ENCODE measurements at places on chromosomes 2 and 18.

DNA sequence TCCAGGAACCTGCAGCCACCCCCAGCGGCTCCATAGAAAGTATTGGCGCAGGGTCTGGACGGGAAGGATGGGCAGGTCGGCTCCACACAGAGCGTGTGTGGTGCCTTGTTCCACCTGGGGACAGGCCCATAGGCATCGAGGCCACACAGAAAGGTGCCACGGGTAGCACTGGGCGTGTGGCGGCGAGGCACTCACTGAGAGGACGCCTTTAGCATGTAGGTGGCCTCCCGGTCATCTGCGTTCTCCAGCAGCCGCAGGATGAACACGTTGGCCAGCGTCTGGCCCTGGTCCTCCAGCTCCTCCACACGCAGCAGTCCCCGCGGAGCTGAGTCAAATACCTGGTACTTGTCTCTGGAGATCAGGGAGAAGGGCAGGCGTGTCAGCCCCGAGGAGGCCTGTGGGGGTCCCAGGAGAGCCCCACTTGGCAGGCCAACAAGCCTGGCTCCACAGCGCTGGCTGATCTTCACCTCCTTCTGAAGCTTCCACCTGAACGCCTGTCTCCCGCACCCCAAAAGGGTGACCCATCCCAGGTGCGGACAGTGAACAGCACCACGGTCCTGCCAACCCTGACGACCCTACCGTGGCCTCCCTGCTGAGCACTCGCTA, 13.2 kb downstream of the SNORC start:
- no peak for DNase-seq

DNA sequence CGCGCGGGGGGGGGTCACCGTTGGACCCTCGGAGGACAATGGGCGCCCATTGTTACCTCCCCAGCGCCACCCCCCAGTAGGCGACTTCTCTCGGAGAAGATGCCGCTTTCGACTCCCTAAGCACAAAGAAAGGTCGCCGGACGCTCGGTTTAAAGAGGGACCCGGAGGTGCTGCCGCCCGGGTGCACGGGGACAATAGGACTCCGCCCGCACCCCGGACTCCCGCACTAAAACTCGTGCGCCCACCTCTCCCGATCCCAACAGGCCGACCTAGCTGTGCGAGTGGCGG, 318 bp upstream of the CDC42EP3 start:
- DNase-seq: peak; percentile 79

GRCh38 chr2:236823963-236824362, 254.3 kb downstream of the ACKR3 start:
- peak; percentile 60 for DNase-seq

DNA sequence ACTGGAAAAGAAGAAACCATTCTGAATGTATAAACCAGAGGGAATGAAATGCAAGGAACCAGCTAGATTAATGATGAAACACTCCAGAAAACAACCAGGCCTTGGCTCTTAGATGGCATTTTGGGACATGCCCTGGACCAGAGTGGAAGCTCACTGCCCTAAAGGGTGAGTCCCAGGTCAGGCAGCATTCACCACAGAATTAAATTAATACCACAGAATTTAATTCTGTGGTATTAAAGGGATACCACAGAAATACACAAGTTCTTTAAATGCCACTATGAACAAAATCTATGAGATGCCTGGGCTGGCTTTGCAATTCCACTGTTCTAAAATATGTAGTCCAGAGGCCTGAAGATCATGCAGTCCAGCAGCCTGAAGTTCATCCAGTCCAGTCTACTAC, 122.3 kb upstream of the KYNU start:
- no peak for DNase-seq

- DNase-seq: no peak
Measured at GRCh38 chr2:148794558-148794957, 80.5 kb upstream of the KIF5C start.

- no peak for DNase-seq
Measured at GRCh38 chr2:25378731-25379490, 37.2 kb upstream of the DNMT3A start.

DNA sequence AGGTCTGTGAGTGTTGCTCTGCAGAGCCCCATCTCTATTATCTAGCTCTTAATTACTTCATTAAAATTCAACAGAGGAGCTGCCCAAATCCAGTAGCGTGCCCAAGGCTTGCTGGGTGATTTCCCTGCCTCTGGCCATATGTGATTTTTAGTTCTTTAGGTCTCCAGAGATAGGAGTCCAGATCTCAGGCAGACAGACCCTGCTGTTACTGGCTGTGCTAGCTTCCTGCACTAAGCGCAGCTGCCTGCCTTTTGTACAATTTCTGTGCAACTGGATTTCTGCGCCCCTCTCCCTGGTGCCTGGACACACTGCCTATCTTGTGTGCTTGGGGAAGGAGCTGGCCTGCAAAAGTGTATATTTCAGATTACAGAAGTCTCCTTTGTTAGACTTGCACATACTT, 136.5 kb downstream of the TDRD15 start:
- no peak for DNase-seq

GRCh38 chr18:5284808-5285207, 10.7 kb downstream of the ZBTB14 start:
- no peak for DNase-seq

DNA sequence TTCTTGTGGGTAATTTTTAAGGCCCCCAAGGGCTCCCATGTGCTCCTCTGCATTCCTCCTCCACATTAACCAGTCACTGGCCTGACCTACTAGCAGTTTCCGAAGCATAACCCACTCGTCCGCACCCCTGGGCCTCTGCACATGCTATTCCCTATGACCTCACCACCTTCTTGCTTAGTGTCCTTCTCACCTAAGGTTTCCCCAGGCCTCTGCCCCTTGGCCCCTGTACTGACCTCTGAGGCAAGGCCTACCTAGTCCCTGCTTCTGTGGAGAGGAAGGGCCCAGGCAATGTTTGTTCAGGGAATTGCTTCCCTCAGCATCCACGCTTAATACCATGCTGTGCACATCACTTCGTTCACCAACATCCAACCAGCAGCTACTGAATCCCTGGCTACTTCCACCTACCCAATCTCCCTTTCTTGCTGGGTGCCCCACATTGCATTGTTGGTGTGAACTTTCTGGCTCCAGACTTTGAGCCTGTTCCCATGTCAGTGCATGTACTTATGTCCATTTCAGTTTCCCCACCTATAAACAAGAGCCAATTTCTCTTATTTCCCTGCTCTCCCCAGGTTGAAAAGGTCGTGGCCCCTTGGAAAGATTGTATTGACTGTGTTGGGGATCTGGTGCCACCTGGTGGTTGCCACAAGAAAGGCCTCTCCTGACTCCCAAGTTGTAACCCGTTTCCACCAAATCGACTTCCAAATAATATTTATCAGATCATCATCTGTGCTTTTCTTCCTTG, 19.2 kb upstream of the TMEM177 start:
- DNase-seq: peak; percentile 76

GRCh38 chr2:194745557-194746146, 911.4 kb upstream of the SLC39A10 start:
- DNase-seq: no peak

GRCh38 chr2:20682167-20682920, 15.4 kb downstream of the GDF7 start:
- peak; percentile 19 for DNase-seq

GRCh38 chr2:1307670-1308069, 105.6 kb upstream of the TPO start:
- DNase-seq: no peak

- no peak for DNase-seq
Measured at GRCh38 chr2:36941867-36942266, 24.5 kb downstream of the STRN start.

DNA sequence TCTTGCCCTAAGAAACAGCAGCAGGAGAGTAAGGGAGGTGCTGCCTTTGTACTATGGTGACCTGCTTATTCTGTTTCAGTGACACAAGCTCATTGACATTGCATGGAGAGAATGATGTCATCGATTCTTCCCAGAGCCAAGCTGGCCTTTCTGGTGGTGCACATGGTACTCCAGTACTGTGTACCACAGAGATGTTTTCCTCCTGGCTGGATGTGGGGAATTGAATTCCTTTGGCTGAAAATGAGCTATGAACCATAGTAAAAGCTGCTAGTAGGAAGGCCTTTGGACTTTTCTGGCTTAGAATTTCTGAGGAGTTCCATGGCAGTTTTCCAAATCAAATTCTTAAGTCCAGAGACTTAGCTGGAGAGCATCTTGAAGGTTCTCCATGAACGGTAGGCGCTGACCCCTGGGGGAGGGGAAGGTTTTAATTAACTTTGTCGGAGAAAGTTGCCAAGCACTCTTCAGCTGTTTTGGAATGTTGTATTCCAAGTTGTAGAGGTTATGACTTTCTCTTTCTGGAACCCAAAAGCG, 17.1 kb upstream of the B3GNT2 start:
- DNase-seq: no peak

GRCh38 chr18:5984245-5984644, 88.9 kb upstream of the TMEM200C start:
- DNase-seq: no peak

DNA sequence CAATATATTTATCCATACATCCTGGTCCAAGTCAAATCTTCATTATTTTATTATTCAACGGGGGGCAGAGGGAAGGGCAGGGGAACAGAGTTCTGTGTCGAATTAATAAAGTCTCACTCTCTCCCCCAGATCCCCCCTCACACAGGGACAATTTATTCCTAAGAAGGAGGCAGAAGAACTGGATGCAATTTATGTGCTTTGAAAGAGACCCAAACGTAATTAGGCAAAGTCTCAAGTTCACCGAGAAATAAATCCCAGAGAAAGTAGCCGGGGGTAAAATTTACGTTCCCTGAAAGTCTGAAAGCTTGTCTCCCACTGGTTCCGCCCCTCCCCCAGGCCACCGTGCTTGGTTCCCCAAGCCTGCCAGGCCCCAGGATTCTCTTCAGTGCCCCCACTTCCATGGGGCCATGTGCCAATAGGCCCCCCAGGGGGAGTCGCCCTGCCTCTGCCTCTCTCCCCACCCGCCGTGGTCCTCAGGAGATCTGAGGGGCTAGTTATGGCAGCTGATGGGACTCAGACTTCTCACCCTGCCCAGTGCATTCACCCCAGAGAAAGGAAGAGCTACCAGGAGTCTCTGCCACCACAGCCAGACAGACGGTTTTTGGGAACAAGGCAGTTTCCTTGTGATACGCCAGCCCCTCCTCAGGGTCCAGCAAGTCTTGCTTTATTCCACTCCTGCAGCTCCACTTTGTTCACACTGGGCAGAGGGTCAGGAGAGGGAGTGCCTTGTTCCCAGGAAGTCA, 215.5 kb downstream of the CYP26B1 start:
- no peak for DNase-seq

DNA sequence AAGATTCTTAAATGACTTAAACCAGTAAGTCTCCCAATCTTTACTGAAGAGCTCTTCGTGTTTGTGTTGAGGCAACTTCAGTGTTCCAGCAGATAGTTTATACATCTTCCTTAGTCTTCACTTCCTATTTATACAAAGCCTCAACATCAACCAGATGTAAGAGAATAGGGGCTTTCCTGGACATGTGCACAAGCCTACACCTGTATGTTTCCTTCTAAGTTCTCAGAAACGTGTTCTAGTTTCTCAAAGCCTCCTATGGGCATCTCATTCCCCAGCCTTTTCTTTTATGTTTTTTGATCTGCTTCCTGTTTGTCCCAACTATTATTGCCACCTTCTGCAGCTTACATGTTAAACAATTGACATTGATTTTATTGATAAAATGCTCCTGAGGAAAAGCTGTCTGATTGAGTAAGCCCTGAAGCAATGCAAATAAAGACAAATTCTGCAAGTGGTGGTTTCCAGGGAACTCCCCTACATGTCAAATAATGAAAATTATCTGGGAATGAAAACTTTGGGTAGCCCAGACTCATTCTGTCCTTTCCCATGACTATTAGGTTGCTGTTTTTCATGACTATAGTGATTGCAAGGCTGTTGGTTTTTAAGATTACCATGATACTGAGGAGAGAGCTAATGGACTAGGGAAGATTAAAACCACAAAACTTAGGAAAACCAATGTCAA, 663.3 kb upstream of the ACVR2A start:
- no peak for DNase-seq

DNA sequence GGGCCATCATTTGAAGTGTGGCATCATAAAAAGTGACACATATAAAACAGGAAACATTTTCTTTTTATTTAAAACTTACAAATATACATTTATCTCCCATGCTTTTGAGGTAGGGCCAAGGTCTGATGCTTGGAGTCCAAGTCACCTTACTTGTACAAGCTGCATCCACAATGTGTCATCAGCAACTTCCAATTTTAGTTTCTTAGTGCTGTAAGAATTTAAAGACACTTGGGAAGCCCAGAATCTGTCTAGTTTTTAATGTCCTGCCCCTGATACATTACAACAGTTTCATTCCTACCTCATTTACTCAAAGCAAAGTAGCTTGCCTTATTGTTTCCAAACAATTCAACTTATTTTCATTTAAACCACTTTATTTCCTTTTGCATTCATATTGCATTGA, 297.7 kb downstream of the MTX2 start:
- no peak for DNase-seq

- DNase-seq: no peak
Measured at GRCh38 chr2:207317378-207317984, 151.7 kb upstream of the KLF7 start.

DNA sequence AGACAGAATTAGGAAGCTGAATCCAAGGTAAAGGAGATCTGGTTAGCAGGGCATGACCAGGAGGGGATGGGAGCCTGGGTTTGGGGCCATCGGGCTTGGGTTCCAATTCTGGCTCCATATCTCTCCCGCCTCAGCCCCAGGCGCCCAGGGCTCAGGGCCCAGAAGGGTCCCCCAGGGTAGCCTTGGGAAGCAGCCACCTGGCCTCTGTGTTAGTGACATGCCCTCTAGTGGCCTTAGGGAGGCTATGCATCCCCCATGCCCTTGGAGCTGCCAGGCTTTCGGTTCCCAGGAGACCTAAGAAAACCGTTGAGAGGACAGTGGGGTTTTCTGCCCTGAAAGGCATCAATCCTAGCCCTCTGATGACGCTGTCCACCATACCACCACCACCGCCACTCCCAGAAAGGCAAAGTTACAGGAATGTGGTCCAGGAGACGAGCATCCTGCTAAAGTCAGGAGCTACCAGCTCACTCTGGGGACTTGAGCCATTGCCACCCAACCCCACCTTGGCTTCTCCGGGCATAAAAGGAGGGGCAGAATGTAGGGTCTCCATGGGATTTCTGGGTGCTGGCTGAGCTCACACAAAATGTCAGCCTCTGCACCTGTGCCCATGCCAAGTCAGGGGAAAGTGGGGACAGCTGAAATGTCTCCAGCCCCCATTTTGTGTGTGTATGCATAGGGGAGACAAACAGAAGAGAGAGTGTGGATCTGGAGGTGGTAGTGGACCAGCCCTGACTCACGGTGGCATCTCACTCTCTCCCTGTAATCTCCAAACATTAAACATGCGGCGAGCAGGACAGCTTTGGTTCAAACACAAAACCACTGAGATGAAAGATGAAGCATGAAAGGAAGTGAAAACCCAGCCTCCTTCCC, 56.5 kb downstream of the EMX1 start:
- DNase-seq: peak; percentile 91

Data from NCI-H82 (cell line).